HCT116 (cell line): ENCODE measurements at places on chromosomes 1 and 21. TPM values are rescaled to one million over a fixed set of nuclear protein-coding genes. Genes with fewer than 3 reads are reported as not detected.

GRCh38 chr21:44969931-44970755 lies 30.3 kb downstream of the SLX9 start:
- no peak for DNase-seq

DNA sequence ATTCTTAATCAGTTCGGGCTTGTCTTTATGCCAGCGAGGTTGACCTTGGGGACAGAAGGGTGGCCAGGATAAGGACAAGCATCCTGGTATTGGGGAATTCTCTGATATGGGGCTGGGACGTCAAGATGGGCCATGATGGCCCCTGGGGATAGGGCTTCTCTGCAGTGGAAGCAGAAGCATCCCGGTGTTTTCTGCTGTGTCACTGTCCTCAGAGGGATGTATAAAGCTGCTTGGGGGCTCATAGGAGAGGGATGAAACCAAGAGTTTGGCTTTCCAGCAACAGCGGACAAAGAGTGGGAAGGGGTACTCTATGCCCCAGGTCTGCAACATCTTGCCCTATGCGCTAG lies 1.4 kb upstream of the ATP1B1 start:
- DNase-seq: no peak

- no peak for DNase-seq
These were observed 6.9 kb downstream of the MIB2 start for GRCh38 chr1:1622010-1622787.

DNA sequence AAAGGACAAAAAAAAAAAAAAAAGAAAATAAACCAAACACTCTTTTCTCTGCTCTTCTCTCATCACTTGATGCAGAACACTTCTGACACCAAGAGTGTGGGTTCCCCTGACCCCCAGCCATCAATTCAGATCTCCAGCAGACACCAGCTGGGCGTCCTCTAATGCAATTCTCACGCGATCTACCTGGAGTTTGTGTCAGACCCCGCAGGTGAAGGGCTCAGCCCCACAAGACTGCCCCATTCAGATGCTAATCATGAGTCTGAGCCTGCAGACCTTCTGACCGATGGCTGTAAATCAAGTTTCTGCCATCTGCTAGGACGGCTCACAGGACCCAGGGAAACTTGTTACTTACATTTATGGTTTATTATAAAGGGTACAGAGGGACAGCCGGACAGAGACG lies 133.6 kb upstream of the C1orf174 start:
- DNase-seq: no peak

DNA sequence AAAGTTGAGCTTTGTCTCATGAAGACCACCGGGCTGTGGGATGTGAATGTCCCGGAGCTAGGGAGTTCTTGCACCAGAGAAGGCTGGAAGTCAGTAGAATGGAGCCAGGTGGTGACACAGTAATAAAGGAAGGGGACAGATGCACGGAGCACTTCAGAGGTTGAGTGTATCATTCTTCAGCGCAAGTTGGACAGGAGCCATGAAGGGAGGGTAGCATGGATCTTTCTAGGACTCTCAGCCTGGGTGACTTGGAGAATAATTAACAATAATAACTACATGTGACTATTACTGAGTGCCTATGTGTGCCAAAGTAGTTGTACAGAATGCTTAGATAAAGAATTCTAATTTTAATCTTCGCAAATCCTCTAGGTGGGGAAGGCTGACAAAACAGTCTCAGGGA lies 258.7 kb upstream of the AJAP1 start:
- no peak for DNase-seq

The MAP3K21 gene
- total RNA-seq: 19.1 TPM

The CLDN14 gene
- not detected for total RNA-seq

DNA sequence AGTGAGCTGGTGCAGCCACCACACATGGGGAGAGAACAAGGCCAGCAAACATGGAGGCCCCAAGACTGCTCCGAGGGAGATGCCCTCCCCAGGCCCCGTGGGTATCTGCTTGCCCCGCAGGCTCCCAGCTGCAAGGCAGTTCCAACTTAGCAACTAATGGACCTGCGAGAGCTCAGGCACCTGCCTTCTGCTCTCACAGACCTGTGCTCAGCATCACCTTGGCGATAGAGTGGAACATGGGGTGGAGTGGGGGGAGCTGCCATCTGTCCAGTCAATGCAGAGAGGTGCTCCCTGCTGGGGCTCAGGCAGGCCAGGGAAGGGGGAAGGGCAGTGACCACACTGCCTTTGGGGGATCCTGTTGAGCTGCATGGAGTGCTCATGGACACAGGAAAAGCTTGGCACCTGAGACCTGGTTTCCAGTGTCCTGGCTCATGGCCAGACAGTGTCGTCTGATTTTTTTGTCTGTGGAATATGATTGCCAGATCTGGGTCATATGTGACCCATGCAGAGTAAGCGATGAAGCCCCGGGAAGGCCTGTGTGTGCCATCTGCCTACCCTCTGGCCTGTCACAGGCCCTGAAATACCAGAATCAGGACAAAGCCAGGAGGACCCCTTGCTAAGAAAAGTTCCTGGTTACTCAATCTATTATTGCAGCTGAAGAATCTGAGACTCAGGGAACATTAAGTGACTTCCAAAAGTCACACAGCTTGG lies 39.9 kb upstream of the TENT5C start:
- DNase-seq: no peak

The SLC2A5 gene
- total RNA-seq: not detected

GRCh38 chr1:171420810-171421209 lies 64.5 kb upstream of the PRRC2C start:
- no peak for DNase-seq

DNA sequence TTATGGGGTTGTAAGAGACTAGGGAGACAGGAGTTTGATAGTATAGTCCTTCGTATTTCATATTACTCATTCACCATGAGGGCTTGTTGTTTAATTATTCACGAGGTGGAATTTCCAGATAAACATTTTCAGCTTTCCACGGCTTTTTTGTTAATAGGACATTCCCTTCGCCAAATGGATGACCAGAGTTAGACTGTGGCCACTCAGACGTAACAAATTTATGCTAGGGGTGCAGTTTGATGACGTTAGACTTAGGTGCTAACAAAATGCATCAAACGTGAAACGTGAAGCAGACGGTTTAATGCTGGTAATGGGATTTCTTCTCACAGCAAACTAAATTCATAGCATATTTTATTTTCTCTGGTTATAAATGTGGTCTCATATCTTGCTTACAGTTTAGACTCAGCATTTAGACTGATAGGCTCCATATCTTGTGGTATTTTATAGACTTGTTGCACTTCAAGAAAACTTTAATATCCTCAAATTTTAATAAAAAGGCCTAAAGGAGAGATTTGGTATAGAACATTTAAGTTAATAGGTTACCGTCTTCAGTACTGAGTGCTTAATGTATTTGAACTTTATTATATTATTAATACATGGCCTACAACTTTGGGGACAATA lies 2.3 kb downstream of the DHX9 start:
- DNase-seq: no peak

DNA sequence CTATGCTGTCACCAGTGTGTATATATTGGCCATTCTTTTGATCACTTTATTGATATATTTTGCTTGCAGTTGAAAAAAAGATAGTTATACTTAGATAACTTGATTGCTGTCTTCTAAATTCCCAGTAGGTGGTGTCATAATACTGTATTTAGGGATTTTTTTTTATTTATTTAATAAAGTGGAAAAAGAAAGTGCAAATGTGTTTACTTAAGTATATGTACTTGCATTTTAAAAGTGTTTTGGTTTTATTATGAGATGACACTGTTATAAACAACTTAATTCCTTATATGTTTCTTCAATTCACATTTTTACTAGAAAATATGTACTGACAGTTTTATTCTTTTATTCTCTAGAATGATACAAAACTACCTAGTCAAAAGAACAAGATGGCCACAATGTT lies 164.8 kb downstream of the USP25 start:
- no peak for DNase-seq

DNA sequence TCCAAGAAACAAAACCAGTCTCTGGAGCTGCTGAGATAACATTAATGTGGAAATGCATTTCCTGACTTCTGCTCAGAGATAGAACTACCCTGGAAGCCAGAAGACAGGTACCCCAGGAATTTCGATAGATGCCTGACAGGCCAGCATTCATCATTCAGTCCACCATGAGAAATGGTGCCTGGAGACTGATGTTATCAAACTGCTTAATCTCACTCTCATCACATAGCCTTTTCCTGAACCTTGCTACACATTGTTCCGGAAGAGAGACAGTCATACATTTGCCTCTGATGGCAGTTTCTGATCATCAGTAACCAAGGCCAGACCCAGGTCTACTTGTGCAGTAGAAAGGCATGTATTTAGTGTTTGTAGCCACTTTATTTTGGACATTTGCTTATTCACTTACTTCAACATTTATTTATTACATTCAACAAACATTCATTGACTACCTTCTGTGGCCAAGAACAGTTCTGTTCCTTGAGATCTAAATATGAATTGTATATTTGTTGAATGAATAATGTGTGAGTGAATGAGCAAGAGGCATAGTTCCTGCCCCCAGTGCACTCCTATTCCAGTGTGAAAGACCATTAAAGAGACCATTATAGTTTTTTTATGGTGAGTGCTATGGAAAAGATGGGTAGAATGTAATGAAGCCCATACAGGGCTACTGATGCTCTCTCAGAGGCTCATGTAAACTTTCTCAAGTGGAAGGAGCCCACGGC lies 485.7 kb downstream of the NUF2 start:
- DNase-seq: no peak

GRCh38 chr1:71650119-71650518 lies 569.3 kb upstream of the ZRANB2 start:
- no peak for DNase-seq

GRCh38 chr1:63116016-63116415 lies 206.4 kb upstream of the FOXD3 start:
- no peak for DNase-seq

The DCLRE1B gene
- 13.4 TPM for total RNA-seq

The KLHDC8A gene
- 0.49 TPM for total RNA-seq

DNA sequence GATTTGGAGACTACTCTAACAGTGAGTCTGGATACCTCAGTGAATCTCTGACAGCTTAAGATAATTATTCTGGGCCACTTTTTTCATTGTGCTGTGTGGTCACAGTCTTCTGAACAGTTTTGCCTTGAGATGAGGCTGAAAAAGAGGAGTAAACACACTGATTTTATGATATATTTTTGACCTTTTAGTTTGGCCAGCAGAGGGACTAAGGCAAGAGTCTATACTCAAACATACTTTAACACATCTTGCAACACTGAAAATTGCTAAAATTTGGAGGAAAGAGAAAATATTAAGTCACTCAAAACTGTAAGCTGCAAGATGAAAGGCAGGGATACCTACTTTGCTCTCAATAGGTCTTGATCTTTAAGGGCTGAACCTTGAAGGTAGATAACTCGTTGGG lies 182.7 kb downstream of the KCNT2 start:
- no peak for DNase-seq

DNA sequence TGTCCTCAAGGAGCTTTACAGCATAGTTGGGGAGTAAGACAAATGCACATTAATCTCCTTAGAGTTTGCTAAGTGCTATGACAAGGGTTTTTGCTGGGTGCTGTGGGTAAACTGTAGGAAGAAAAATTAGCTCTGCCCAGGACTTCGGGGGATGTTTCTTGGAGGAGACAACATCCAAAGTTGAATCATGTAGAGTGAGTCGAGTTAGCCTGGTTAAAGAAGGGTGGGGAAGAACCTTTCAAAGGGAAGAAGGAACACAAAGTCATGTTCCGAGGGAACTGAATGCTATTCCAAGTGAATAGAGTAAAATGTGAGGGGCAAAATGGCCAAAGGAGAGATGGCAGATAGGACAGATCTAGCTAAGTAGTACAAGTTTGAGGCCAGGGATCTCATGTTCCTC lies 17.1 kb downstream of the SPRTN start:
- no peak for DNase-seq

GRCh38 chr1:150804671-150805070 lies 3.4 kb downstream of the CTSK start:
- DNase-seq: no peak

- DNase-seq: peak; percentile 2
These were observed 1.2 kb upstream of the EPHA10 start for GRCh38 chr1:37765916-37766664.

- no peak for DNase-seq
These were observed 7.1 kb upstream of the KRTAP10-4 start for GRCh38 chr21:44566403-44566802.

- DNase-seq: no peak
These were observed 37.6 kb downstream of the EYA3 start for GRCh38 chr1:28050776-28051175.

- DNase-seq: no peak
These were observed 632 bp downstream of the TMEM79 start for GRCh38 chr1:156284757-156285156.

DNA sequence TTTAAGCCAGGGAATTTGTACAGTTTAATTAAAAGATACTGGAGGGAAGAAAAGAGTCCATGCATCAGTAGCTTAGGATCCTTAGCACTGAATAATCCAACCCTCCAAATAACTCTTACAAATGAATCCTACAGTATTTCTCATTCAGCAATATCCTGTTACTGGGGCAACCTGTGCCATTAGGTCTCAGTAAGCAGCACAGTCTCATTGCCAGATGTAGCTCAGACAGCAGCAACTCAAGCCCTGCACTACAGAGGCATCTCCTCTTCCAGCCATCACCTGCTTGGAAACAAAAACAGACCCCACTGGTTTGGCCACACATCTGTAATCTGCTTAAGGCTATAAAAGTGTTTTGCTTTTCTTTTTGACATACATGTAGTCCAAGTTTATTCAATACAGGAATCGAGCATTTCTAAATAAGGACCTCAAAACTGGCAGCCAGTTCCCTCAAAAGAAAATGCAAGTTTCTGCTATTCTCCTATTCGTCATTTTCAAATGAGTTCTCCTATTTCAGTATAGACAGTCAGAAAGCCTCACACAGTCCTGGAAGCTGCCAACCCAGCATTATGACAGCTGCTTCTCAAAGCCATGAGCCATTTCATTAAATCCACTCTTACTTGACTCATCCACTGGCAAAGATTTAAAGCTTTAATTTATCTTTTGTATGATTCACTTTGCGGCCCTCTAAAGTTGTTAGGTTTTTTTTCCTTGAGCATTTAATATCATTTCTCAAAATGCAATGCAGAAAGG lies 129.0 kb downstream of the APP start:
- DNase-seq: no peak
